Thyroid gland (tissue), 4 donors: ENCODE measurements at places on chromosomes 6 and 20. TPM values are rescaled to one million over a fixed set of nuclear protein-coding genes. Genes with fewer than 3 reads are reported as not detected.

NKX2-2 gene
- total RNA-seq = not detected

C6orf15 gene
- total RNA-seq = not detected

PKHD1 gene
- 0.08 TPM for total RNA-seq

GRCh38 chr20:51142448-51142847, 119.5 kb upstream of the KCNG1 start:
- H3K4me3 ChIP-seq = no peak overlapping the region
- H3K27me3 ChIP-seq = no peaks in the 10 kb centered on the region
- H3K27ac ChIP-seq = no peak overlapping the region

DNA sequence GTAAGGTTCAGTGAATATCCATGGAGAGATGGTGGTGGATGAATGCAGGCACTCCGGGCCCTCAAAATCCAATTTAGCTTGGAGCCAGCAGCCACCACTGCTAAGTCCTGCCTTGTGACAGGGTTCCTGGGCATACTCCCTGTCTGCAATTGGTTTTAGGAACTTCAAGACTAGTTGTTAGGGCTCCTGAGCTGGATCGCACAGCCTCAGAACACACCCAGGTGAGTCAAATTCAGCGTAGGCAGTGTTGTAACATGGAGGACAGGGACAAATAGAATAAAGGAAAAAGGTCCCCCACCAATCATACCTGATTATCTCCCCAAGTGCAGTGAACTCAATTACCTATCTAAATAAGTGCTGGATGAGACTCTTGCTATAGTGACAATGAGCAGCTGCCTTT, 74.6 kb downstream of the PERP start:
- H3K4me3 ChIP-seq = no peak overlapping the region
- H3K27me3 ChIP-seq = no peaks in the 10 kb centered on the region
- DNase-seq = no peak
- H3K4me1 ChIP-seq = no peaks in the 10 kb centered on the region
- H3K27ac ChIP-seq = no peak overlapping the region
- H3K36me3 ChIP-seq = no peaks in the 10 kb centered on the region

GRCh38 chr20:41573955-41574354, 44.2 kb downstream of the CHD6 start:
- no peak overlapping the region for H3K4me3 ChIP-seq
- no peaks in the 10 kb centered on the region for H3K36me3 ChIP-seq
- no peak overlapping the region for H3K27ac ChIP-seq
- H3K27me3 ChIP-seq = no peaks in the 10 kb centered on the region

- no peaks in the 10 kb centered on the region for H3K36me3 ChIP-seq
- H3K4me1 ChIP-seq = no peaks in the 10 kb centered on the region
- H3K27me3 ChIP-seq = no peaks in the 10 kb centered on the region
- DNase-seq = no peak
These were observed 94.8 kb upstream of the CNKSR3 start for GRCh38 chr6:154605178-154605881.
